Right renal cortex interstitium (tissue), 3 donors: ENCODE measurements at places on chromosomes 5 and 9. TPM values are rescaled to one million over a fixed set of nuclear protein-coding genes. Genes with fewer than 3 reads are reported as not detected.

Gene PCDHGB3
- polyA plus RNA-seq, result 1.4 TPM

Gene TAF11L9
- polyA plus RNA-seq, result not detected

Gene RFESD
- polyA plus RNA-seq, result 5.4 TPM

Gene FOXI1
- polyA plus RNA-seq, result 7.8 TPM

Gene ZNF608
- polyA plus RNA-seq, result 58.7 TPM

Gene SPATA31C1
- polyA plus RNA-seq, result 0.40 TPM

Gene CCDC192
- polyA plus RNA-seq, result 1.1 TPM

Gene AK8
- polyA plus RNA-seq, result 3.2 TPM
